Activated T-helper 1 cell treated with Interleukin-2 at 50 U/mL for 16 hours (primary cell): ENCODE measurements at places on chromosomes 6 and 20.

GRCh38 chr6:158174024-158174423, 5.9 kb downstream of the GTF2H5 start:
- DNase-seq, result no peak

- DNase-seq, result no peak
These were observed 50.1 kb upstream of the SIRPA start for GRCh38 chr20:1845163-1845523.

DNA sequence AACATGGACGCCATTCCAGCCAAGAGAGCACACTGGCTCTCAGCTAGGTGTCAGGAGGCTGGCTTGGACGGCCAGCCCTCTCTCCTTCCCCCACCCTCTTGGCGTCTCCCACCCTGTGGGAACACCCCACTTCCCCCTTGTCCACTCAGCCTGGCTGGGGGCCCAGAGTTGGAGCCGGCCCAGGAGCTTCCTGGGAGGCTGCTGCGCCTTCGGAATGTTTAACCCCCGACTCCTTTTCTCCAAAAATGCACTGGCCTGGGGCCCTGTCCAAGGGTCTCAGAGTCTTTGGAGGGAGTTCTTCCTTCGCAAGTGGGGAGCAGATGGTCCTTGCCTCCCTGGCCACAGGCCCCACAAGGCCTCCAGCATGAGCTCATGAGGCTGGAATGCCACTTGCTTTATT, 4.1 kb downstream of the ADAM33 start:
- DNase-seq, result no peak

DNA sequence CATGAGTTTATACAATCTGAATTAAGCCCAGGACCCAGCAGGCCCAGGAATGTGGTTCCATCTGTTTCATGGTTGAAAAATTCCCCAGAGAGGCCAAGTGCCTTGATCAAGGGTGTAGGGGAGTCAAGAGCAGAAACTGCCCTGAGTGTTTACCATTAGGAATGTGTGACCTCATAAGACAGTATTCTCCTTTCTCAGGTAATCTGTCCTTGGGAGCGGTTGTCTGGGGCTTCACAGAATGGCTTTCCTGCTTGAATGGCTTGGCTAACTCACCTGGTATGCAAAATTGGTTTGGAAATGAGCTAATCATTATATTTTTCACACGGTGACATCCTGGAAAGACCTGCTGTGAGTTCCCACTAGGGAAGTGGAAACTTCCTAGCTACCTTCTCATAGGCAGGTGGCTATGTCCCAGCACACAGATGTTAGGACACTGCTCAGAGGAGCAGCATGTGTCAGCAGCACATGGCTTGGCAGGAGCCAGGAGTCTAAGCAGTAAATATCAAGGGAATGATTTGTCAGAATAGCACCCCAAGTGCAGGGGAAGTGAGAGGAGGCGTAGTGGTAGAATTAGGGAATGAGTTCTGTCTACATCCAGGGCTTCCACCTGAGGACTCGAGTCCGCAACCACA, 17.7 kb downstream of the CLIC5 start:
- DNase-seq, result no peak
